Progenitor cell of endocrine pancreas (in vitro differentiated cells): ENCODE measurements at places on chromosomes 11 and 22. TPM values are rescaled to one million over a fixed set of nuclear protein-coding genes. Genes with fewer than 3 reads are reported as not detected.

DNA sequence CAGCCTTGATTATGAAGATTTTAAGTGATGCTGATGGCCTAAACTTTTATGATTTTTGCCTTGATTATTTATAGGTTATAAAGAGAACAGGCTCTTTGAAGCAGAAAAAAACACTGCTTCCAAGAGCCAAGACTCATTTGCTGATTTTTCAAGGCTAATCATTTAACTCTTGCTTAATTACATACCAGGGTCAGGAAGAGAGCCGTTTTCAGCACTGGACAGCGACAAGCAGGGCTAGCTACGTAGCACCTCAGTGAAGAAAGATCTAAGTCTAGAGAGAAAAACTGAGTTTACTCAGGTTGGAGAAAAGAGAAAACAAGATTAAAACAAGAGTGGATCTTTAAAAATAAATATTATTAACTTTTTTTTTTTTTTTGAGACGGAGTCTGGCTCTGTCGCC, 615.4 kb upstream of the B3GAT1 start:
- H3K27ac ChIP-seq: no peak overlapping the region
- H3K4me1 ChIP-seq: no peaks in the 10 kb centered on the region
- peaks cover 6% of the 10 kb centered on the region for H3K27me3 ChIP-seq
- no peak overlapping the region for H3K4me3 ChIP-seq

DNA sequence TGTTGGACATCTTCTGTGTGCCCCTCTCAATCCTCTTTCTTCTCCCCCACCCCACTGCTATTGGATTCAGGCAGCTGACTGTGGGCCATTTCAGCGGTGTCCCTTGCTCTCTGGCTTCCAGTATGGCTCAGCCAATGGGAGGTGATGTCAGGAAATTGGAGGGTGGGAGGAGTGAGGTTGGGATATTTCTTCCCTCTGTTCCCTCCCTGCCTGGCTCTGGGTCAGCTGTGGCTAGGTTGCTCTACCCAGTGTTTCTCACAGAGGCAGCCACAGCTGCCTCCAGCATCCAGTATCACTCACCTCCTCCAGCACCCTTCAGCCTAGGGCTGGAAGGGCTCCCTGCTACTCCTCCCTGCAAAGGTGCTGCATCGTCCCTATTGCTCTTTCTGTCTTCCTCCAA, 423.5 kb downstream of the MIAT start:
- no peak overlapping the region for H3K4me3 ChIP-seq
- no peak for DNase-seq
- no peaks in the 10 kb centered on the region for H3K36me3 ChIP-seq

DNA sequence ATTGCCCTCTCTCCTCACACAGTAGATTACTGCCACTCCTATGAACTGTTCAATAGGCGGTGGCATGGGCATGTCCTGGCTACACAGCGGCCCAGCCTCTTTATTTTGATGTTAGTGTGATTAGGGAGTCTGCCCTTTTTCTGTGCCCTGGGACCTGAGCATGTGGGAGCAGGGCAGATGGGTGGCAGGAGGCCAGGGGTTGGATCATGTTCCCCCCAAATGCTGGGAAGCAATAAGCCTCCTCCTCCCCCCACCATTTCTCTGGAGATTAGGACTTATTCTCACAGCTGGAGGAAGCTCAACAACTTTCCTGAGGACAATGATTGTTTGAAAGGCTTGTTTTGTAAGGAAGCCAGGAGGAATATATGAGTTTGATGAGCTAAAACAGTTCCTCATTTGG, 848 bp downstream of the HEPN1 start:
- H3K27ac ChIP-seq: no peak overlapping the region
- H3K27me3 ChIP-seq: peaks cover 43% of the 10 kb centered on the region
- H3K4me1 ChIP-seq: no peaks in the 10 kb centered on the region
- no peak overlapping the region for H3K4me3 ChIP-seq
- no peak for DNase-seq
- no peaks in the 10 kb centered on the region for H3K36me3 ChIP-seq

DNA sequence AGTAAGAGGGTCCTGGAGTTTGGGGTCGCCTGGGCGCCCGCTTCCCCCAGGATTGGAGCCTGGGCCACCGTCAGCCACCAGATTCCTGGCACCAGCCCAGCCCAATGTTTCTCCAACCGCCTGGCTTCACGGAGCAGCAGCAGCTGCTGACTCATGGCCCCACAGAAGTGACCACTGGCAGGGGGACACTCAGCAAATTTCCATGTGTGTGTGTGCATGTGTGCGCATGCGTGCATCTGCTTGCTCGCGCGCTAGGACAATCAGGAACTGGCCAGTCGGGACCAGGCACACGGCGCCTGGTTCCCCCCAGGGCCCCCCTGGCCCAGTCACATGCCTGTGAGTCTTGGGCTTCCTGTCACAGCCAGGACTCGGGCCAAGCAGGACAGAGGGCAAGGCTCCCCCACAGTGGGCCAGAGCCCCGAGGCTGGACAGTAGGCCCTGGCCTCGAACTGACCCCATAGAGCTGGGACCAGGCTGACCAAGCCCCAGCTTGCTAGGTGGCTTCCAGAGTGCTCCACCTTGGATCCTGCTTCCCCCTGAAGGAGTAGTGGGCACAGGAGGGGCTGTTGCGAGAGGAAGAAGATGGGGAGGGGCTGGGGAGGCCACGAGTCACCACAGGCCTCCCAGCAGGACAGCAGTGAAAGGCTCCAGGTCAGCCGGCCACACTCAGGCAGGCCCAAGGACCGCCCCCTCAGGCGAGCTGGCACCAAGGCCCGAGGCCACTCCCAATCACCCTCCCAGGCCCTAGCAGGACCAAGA, 3.2 kb downstream of the CTSD start:
- no peak overlapping the region for H3K27ac ChIP-seq
- H3K27me3 ChIP-seq: no peaks in the 10 kb centered on the region
- no peak overlapping the region for H3K4me3 ChIP-seq
- no peak for DNase-seq
- H3K4me1 ChIP-seq: peaks cover 3% of the 10 kb centered on the region

- no peak overlapping the region for H3K27ac ChIP-seq
- no peaks in the 10 kb centered on the region for H3K27me3 ChIP-seq
- peaks cover 6% of the 10 kb centered on the region for H3K36me3 ChIP-seq
These were observed 9.0 kb downstream of the FAM118A start for GRCh38 chr22:45318558-45319323.

DNA sequence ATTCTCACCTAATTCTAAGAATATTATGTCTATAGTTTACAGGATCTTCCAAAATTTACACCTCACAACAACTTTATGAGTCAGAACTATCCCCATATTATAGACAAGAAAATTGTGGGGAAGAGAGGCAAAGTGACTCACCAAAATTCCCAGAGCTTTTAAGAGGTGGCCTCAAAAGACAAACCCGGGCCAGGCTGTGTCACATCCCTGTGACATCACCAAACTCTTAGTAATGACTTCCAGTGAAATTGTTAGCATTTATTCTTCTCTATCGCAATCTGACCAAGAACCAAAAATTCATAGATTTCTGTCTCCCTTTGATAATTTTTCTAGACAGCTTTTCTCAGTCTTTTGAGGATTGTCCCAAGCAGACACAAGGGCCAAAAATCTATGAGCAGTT, 134.3 kb downstream of the SNX19 start:
- H3K4me1 ChIP-seq: no peaks in the 10 kb centered on the region
- H3K27me3 ChIP-seq: peaks cover 20% of the 10 kb centered on the region
- no peak overlapping the region for H3K4me3 ChIP-seq
- no peaks in the 10 kb centered on the region for H3K36me3 ChIP-seq
- no peak overlapping the region for H3K27ac ChIP-seq
- no peak for DNase-seq

DNA sequence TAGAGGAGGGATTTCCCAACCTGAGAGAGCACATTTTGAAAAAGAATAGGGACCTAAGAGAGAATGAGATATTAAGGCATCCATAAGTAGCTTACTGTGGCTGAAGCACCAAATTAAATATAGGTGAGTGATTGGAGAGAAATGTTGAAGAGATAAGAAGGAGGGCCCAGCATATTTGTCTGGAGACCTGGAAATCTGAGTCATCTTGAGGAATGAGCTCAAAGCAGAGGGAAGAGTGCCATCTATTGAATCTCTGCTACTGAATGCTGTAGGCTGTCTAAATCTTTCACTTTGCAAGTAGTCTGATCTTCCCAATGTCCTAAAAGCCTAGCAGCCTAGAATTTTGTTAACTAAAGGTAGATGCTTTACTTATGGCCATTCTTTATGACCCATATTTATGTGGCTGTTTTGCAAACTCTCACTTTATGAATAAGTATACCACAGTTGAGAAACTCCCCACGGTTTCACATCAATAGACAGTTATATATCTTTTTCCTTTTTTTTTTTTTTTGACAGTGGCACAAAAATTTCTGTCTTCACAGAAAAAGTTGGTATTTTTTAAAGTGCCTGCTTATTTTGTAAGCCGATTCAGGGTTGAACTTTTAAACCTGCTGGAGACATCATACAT, 2093.5 kb downstream of the LRRC4C start:
- H3K27me3 ChIP-seq: no peaks in the 10 kb centered on the region
- no peak for DNase-seq
- H3K4me1 ChIP-seq: no peaks in the 10 kb centered on the region
- no peak overlapping the region for H3K4me3 ChIP-seq
- H3K36me3 ChIP-seq: no peaks in the 10 kb centered on the region

DNA sequence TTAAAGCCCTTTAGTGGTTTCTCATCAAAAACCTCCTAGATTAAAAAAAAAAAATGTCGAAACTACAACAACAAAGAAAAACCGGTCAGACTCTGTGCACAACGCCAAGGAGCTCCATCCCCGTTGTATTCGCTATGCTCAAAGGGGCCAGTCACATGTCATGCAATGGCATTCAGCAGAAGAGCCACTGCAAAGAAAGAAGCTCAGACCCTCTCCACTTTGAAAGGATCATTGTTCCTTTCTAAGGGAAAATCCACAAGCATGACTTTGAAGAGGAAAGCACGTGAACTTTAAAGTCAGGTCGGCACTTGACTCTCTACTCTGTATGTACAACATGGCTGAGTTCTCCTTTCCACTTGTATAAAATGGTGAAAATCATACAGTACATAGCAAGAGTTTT, 655.6 kb downstream of the ETS1 start:
- no peaks in the 10 kb centered on the region for H3K36me3 ChIP-seq
- no peak overlapping the region for H3K4me3 ChIP-seq
- no peak for DNase-seq
- H3K27ac ChIP-seq: no peak overlapping the region

- H3K27ac ChIP-seq: no peak overlapping the region
- H3K36me3 ChIP-seq: no peaks in the 10 kb centered on the region
- no peak for DNase-seq
These were observed 84.9 kb downstream of the WNT7B start for GRCh38 chr22:45891996-45892621.

GRCh38 chr11:121321614-121322243, 29.2 kb downstream of the SC5D start:
- peaks cover 9% of the 10 kb centered on the region for H3K4me1 ChIP-seq
- no peak overlapping the region for H3K27ac ChIP-seq
- peaks cover 14% of the 10 kb centered on the region for H3K27me3 ChIP-seq
- no peaks in the 10 kb centered on the region for H3K36me3 ChIP-seq
- H3K4me3 ChIP-seq: no peak overlapping the region

DNA sequence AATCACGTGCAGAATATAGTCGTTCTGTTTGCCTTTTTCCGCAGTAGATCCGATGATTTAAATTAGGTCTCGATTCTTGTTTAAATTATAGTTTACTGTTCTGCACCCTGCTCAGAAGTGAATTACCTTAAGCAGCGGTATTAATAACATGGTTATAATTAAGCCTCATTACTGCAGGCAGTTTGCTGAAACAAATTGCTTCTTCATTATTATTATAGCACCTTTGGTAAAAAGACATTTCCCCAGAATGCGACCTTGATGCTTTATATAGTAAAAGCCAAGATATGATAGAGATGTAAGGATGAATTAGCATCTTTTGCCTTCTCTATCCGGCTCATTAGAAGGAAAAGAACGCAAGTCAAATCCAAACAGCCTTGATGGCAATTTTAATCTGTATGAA, 625.2 kb upstream of the CADM1 start:
- peaks cover 26% of the 10 kb centered on the region for H3K27me3 ChIP-seq
- no peak overlapping the region for H3K27ac ChIP-seq
- H3K4me3 ChIP-seq: no peak overlapping the region
- H3K4me1 ChIP-seq: peaks cover 6% of the 10 kb centered on the region

GRCh38 chr11:88480223-88480622, 142.7 kb upstream of the CTSC start:
- no peaks in the 10 kb centered on the region for H3K27me3 ChIP-seq
- H3K36me3 ChIP-seq: no peaks in the 10 kb centered on the region
- H3K27ac ChIP-seq: no peak overlapping the region
- no peak overlapping the region for H3K4me3 ChIP-seq
- no peak for DNase-seq

DNA sequence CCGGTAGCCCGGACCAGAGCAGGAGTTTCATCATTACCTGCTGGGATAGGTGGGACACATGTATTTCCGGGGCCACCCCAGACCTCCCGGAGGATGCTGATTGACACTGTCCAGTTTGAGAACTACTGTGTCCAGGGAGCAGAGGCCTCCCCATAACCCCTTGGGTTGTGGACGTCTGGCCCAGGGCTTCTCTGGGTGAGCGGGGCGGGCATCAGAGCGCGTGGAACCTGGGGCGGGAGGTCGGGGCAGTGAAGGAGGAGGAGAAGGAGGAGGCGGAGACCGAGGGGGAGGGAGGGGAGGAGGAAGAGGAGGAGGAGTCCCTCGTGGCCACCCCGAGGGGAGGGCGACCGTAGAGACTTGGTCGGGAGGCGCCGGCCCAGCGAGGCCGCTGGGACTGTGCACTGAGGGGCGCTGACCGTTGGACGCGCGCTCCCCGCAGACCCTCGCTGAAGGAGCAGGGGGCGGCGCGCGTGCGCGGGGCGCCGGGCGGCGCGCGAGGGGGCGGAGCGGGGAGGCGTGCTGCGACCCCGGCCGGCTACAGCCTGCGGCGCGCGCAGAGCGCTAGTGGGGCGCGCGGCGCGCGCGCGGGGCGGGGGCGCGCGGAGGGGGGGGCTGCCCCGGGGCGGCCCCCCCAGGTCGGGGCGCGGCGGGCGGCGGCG, at the start of gene GRK3:
Gene GRK3, plus strand, starts transcription at position 356 of the 659 bp plus-strand sequence. CDS start 366 bp downstream, outside the sequence.
- H3K36me3 ChIP-seq: no peaks in the 10 kb centered on the region
- H3K4me1 ChIP-seq: peaks cover 40% of the 10 kb centered on the region
- H3K27me3 ChIP-seq: peaks cover 21% of the 10 kb centered on the region
- H3K27ac ChIP-seq: peak within 1 kb of the TSS; percentile 90
- H3K4me3 ChIP-seq: peak within 1 kb of the TSS; percentile 94

NEAT1 gene
- total RNA-seq: 78.8 and 99.9 TPM in 2 replicates
